ENCODE measurements at places on chromosomes 16 and 17.

DNA sequence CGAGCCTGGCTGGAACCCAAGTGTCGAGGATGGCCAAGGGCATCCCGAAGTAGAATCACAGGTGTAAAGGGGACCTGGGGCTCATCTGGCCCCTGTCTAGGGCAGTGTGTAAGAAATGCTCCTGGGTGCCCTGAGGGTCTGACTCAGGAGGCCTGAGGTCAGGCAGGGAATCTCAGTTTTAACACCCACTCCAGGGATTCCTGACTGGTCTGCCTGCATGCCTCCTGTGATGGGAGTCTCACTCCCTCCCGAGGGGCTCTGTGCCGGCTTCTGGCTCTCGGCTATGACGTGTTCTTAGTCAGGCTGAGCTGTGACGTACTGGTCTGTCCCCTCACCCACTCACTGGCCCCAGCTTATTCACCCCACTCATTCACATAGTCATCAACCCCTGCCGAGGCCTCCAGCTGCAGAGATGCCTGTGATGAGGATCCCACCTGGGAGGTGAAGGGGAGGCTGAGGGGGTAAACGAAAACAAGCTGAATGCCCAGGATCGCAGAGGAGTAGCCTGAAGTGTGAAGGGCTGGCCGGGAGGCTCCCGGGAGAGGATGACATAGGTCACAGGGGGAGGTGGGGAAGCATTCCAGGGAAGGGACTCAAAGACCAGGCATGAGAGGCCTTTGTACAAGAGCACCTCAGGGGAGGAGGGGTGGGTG, 23.8 kb downstream of the FAM83G start:
- DNase-seq: no peak

DNA sequence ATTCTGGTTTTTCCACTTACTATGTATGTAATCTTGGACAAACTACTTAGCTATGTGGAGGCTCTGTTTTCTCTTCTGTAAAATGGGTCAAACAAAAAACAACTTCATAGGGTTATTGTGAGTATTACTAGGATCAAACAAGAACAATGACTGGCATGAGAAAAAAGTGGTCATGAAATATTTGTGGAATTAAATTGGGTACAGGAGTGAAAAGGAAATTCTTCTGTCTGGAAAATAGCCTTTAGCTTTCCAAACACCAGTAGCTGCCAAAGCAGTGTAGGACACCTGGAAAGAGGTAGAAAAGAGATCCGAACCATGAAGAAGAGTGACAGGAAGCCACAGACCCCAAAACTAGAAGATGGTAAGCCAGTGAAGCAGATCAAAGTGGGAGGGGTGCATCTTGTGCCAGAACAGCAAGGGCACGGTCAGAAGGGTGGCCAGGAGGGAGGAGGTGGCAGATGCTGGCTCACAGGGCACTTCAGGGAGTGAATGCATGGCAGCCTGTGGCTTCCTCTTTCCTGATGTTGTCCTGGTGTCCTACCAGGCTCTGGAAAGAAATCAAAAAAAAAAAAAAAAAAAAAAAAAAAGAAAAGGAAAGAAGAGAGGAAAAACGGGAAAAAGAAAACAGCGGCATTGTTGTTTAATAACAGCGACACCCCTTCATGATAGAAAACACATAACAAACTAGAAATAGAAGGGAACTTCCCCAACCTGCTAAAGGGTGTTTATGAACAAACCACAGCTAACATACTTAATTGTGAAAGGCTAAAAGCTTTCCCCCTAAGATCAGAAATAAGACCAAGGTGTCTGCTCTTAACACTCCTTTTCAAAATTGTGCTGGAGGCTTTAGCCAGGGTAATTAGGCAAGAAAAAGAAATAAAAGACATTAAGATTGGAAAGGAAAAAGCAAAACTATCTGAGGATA, 67.9 kb downstream of the PCTP start:
- no peak for DNase-seq

DNA sequence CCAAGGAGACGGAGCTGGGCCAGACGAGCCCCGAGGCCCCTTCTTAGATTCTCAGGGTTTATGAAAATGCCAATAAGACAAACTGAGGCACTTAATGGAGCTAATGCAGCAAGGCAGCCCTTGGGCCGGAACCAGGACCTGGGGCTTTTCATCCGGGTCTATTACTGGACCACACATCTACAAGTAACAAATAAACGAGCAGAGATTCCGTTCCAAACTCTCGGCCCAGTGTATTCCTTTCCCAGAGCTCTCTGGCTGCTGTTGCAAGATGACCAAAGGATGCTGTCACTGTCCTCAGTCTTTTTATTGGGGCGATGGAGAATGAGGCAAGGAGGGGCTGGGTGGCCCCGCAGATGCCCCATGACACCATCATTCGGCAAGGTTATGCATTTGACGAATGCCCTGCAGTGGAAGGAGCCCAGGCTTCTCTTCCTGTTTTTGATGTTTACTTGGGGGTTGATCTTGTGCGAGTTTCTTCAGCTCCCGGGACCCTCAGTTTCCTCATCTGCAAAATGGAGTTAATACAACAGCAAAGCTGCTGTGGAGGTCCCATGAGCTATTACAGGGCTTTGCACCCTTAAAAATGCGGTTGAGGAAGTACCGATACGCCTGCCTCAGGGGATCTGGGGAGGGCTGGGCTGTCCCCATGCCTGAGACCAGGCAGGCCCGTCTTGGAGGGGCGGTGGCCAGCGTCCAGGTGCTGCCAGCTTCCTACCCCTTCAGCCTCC, 1.1 kb upstream of the NTN1 start:
- no peak for DNase-seq

DNA sequence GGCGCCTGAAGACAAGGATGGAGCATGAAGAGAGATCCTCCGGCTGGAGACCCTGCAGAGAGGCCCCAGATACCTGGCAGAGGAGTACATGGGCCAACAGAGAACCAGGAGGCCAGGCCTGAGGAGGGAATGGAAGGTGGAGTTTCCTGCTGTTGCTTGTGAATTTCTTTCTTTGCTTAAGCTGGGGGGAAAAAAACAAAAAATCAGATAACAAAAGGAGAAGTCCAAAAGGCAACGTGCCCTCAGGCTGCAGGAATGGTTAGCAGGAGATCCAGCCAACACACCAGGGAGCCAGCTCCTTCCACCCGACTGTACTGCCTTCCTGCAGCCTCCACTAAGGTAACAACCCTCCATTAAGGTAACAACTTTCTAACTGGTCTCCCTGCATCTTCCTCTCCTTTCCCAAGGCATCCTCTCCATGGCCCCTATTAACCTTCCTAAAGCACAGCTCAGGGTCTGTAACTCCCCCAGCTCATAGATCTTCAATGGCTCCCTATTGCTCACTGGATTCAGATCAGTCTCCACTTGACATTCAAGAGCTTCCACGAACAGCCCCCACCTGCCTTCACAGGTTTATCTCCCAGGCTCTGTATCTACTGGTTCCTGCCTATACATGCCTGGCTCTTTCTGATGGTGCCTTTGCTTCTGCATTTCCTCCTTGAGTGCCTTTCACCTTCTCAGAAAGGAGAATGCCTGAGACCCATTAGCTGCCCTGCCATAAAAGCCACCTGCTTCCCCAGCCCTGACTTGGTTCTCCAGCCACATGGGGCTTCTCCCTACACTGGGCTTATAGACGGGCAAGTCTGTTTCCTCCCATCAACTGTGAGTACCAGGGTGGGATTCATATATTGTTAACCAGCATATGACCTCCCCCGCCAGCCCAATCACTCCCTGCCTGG, 725 bp upstream of the ARL5C start:
- DNase-seq: no peak
